Activated naive CD8-positive, alpha-beta T cell treated with anti-CD3 and anti-CD28 coated beads for 36 hours (primary cell): ENCODE measurements at places on chromosomes 5 and 9. TPM values are rescaled to one million over a fixed set of nuclear protein-coding genes. Genes with fewer than 3 reads are reported as not detected.
A peak's percentile ranks its signal among the peaks of the same experiment; 100 is the strongest.

GRCh38 chr5:50711280-50711679, 44.8 kb downstream of the PARP8 start:
- peak; percentile 63 for DNase-seq

- no peak for DNase-seq
Observed at GRCh38 chr5:20032896-20033295, 44.9 kb upstream of the CDH18 start.

GRCh38 chr9:135490980-135491464, 9.5 kb upstream of the MRPS2 start:
- no peak for DNase-seq

DNA sequence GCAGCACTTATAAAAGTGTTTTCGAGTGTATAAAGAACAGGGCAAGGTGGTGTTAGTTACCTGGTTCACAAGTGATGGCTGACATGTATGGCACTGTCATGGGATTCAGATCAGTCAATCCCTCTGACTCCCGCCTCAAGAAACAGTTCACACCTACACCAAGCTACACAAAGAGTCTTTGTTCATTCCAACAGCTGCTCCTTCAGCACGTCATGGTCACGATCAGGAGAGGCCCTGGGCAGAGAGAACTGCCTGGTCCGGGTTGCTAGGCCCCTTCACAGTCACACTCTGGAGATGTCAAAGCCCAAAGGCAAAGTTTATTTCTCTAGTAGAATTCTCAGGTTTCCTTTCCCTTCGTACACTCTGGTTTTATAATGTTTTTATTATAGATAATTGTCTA, 426.7 kb downstream of the ZSWIM6 start:
- DNase-seq = no peak

GRCh38 chr9:108905494-108905893, 28.4 kb downstream of the ELP1 start:
- DNase-seq = no peak

DNA sequence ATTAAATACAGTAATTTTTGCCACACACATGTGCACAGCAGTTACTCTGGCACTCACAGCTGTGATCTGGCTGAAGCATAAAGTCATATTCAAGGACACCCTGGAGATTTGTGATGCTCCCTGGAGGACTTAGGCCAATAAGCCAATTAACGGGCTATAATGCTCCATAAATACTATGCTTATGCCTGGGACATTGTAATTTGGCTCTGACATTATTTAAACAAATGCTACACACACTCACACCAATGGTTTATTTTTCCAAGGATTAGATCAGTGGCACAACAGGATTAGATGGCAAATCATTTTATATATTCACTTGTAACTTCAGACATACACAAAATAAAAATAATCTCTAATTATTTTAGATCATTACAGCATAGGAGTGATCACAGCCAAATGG, 111.2 kb downstream of the LMNB1 start:
- no peak for DNase-seq

DNA sequence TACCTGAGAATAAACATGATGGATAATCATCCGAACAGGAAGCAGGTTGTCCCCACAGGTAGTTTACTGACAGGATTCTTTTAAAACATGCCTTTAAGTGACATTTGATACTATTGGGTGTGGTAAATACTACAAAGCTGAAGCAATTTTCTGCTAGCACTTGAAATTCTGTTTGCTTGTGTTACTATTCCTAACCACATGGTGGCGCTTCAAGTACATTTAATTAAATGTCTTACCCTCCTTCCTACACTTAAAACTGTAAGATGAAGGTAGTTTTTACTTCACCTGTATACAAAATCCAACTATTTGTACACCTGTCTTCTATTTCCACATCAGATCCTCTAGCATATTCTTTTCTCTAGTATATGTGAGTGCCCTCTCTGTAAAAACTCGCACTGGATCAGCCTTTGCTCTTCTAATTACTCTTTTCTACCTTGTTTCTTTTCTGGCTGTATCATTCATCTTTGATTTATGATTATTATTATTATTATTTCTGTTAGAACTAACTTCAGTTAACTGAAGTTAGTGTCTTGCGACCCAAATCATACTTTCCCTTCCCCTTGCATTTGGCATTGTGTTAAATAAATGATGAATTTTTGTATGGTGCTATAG, 18.4 kb downstream of the SLC25A46 start:
- no peak for DNase-seq

- DNase-seq = no peak
Observed at GRCh38 chr5:170142196-170142595, 36.5 kb downstream of the FOXI1 start.

- DNase-seq = no peak
Observed at GRCh38 chr5:43290726-43291125, 22.5 kb downstream of the HMGCS1 start.

- DNase-seq = no peak
Observed at GRCh38 chr5:127571314-127572131, 54.1 kb downstream of the PRRC1 start.

DNA sequence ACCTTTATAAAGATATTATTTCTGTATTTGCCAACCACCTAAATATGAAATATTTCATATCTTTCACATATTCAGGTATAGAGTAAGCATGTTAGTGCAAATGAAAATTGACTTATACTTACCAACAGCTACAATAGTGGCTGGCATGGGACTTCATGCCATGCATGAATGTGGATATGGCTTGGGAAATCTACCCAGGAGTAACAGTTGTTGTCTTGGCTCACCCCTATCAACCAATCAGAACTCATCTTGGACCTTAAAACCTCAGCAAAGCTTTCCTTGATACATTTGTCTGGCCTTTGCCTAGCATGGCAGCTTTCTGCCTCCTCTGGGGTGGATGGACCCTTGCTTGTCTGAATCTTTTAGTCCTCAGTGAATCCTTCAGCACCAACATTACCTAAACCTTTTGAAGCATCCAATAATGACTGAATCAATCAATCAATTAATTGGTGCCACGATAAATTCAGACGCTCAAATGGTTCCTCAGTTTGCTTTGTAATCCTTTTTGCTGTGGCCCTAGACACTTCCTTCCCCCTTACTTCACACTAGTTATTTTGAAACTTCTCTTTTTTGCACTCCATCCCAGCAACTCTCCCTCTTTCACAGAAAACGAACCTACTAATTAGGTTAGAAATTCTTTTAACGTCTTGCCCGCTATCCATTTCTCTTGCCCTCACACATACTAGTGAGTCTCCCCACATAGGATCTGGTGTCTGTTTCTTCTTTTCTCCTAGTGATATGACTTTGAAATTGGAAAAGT, 132.3 kb upstream of the ZNF608 start:
- no peak for DNase-seq

DNA sequence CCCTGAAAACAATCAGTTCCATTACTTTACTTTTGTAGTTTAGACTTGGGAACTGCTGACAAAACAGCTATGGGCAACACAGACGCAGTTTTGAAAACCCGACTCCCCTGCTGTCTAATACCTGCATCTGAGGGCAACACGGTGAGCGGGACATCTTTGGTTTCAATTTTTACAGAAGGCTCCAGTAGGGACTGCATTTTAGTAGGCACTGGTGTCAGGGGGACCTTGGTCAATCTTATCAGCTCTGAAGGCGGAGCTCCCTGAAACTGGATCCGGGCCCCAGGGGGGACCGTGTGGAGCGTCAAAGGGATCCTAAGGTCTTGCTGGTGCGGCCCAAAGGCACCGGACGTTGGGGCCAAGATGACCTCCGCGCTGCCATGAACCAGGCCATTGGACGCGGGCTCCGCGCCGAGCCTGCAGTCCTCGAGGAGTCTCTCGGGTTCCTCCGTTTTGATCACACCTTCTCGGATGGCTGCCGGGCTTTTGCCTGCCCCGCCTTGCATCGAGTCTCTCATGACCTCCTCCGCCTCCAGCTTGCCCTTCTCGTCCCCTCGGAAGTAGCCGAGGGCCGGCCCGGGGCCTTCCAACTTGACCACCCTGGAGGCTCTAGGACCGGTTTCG, 1.1 kb downstream of the SOX30 start:
- DNase-seq = no peak

DNA sequence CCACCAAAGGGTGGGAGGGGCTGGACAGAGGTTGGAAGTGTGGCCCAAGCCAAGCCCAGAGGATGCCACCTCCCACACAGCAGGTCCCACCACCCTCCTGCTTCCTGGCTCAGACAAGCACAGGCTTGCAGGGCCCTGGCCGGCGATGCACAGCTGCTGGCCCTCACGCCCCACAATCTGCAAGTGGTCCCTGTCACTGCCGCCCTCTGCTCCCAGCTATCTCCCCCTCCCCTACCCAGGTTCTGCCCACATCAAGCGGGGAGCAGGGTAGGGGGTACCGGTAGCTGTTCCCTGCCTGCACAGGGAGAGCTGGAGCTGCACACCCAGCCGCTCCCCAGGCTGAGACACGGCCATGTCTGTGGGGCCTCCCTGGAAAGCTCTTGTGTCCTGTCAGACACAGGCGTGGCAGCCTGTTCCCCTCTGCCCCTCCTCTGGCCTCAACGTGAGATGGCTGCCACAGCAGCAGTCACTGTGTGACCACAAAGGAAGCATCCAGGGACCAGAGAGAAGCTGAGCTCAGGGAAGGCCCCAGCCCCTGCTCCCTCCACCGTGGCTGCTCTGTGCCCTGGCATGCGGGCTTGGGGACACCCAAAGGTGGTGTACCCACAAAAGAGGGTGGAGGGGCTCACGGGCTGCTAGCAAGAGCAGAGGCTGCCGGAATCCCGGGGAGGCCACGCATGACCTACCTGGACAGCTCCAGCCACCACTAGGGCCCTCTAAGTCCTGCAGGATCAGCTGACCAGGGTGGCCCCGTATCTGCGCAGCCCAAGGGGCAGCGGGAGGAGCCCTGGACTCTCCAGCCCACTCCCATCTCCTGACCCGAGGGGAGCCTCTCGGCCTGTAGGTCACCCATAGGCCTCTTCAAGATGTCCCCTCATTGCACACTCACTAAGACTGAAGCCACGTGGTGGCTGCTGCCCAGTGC, 10.9 kb upstream of the ZDHHC11 start:
- no peak for DNase-seq

GRCh38 chr5:123875561-123876275, 363.7 kb downstream of the CSNK1G3 start:
- DNase-seq = no peak

DNA sequence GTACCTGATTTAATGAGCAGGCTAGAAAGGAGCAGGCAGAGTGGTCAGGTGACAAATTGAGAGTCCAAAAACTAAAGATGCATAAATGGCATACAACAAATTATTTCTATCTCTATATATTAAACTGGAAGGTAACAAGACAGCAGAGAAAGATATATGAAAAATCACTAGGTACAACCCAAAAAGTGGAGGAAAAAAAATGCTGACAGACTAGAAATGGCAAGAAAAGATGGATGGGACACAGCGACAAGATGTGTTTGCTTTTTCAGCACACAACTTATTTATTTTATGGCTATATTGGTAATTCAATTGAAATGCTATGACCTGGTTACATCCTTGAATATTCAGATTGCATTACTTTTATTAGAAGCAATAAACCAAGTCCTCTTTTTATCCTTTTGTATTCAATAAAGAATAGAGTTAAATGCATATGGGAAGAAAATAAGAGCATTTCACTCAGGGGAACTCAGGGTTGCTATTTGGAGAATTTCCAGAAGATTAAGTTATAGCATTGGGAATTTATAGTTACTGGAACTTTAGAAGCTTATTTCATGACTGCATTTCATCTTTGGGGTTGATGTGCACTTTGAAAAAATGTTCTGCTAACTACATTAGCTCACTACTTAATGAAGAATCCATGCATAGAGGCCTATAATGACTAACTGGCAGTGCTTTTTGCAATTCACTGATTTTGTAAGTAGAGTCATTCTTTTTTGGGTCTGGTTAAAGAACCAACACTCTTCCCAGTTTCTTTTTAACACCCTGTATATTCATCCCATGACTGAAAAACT, 566.6 kb upstream of the TUSC1 start:
- no peak for DNase-seq

GRCh38 chr5:34042321-34042720, 692 bp downstream of the C1QTNF3 start:
- DNase-seq = no peak

DNA sequence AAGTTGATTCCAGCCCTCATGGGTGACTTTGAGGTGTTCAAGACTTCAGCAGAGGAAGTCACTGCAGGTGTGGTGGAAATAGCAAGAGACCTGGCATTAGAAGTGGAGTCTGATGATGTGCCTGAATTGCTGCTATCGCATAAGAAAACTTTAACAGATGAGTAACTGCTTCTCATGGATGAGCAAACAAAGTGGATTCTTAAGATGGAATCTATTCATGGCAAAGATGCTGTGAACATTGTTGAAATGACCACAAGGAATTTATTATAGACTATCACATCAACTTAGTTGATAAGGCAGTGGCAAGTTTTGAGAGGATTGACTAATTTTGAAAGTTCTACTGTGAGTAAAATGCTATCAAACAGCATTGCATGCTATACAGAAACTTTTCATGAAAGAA, 17.1 kb upstream of the POU4F3 start:
- no peak for DNase-seq

DNA sequence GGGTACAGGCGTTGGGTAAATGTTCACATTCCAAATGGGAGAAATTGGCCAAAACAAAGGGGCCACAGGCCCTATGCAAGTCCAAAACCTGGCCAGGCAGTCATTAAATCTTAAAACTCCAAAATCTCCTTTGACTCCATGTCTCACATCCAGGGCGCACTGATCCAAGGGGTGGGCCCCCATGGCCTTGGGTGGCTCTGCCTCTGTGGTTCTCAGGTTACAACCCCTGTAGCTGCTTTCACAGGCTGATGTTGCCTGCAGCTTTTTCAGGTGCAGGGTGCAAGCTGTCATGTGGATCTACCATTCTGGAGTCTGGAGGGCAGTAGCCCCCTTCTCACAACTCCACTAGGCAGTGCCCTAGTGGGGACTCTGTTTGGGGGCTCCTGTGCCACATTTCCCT, 44.8 kb downstream of the NLN start:
- DNase-seq = no peak

DNA sequence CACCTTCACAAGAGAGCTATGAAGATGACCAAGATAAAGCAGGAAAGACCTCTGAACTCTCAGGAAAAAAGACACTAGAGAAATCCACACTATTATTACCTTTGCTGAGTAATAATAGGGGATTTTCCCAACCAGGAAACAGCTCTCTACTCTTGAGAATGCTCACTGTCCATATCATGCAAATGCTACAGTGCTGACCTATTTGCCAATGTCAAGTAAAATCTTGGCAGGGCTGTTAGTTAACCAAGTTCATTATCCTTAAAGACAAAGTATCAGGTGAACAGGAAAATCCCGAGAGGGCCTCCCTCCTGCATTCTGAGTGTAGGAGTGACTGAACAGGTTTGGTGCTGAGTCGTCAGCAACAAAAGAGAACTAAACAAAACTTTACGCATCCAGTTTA, 306.6 kb downstream of the ACTL7B start:
- DNase-seq = no peak

The PROB1 gene
- total RNA-seq = 6.2 TPM

The C5orf58 gene
- not detected for total RNA-seq

The HDAC3 gene
- total RNA-seq = 84.6 TPM

The AGXT2 gene
- total RNA-seq = not detected

The FST gene
- total RNA-seq = 0.10 TPM

The NPR2 gene
- total RNA-seq = 4.7 TPM

The ARID3C gene
- total RNA-seq = 0.31 TPM

The C9 gene
- total RNA-seq = not detected

The CD74 gene
- total RNA-seq = 294 TPM

The IFNK gene
- total RNA-seq = not detected

The PCDHB13 gene
- not detected for total RNA-seq

The NUP214 gene
- 68.2 TPM for total RNA-seq
